ENCODE measurements at places on chromosomes 6 and 20.

DNA sequence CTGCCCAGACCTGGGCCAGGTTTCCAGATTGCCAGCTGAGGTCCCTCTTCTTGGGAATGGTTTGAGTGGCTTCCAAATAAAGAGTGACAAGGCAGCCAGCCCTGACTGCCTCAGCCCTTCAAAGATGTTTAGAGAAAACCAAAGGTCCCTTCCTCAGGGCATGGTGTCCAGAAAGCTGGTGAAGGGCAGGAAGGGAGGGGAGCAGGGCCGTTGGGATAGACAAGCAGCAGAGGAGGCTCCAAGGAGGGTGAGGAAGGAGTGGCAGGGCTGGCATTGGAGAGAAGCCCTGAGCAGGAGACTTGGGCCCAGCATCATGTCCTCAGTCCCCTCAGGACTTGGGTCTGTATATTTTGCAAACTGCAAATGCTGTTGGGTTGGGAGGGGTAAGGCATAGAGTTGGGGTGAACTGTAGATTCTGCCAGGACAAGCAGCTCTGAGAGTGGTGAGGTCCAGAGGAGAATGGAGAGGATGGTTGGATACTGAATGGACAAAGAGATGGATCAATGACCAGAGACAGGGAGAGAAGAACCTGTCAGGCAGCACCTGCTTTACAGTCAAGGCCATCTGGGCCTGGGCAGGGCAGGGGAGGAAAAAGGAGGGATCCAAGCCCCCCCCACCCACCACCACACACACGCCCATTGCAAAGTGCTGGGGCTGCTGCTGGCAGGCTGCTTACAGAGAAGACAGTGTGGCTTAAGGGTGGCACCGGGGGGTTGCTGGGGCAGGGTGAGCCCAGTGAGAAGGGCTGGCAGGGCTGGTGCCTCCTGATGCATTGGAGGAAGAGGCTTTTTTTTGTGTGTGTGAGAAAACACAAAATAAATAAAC is 5.5 kb upstream of the DSN1 start:
- no peak for DNase-seq

GRCh38 chr6:20198775-20199174 is 13.5 kb downstream of the MBOAT1 start:
- no peak for DNase-seq

DNA sequence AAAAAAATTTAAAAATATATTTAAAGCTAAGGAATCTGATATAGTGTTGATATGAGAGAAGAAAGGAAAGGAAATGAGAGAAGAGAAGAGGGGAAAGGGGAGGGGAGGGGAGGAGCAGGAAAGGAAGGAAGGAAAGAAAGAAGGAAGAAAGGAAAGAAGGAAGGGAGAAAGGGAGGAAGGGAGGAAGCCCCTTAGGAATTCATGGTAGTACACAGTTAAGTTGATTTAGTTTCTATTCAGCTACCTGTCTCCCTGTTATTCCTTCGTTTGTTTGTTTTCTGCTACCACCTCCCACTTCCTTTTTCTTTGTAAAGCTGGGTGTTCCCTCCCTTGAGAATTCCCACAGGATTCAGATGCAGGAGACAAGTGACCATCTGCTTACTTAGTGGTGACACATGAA is 1025.4 kb upstream of the FLRT3 start:
- no peak for DNase-seq

DNA sequence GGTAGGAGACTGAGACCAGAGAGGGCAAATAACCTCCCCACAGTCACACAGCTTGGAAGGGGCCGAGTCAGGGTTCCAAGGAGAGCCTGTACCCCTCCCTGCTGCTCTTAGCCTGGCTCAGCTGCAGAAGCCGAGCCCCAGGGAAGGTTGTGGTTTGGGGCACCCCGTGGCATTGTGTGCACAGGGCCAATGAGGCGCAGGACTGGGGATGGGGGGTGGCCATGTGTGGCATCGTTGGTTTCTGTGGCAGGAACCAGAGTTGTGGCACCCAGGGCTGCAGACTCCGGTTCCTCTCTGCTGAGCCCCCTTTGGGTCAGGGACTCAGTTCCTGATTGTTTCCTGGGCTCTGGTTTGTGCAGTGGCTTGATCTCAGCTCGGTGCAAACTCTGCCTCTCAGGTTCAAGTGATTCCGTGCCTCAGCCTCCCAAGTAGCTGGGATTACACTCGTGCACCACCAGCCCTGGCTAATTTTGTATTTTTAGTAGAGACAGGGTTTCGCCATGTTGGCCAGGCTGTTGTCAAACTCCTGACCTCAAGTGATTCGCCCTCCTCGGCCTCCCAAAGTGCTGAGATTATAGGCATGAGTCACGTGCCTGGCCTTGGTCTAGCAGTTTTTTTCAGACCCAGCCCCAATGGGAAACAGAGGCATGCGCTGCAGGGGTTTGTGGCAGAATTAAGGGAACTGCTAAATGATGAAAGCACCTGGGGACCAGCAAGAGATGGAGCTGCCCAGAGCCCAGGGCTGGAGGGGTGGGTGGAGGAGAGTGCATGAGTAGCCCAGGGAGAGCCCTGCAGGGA is 221.0 kb upstream of the SULF2 start:
- DNase-seq, result no peak

- DNase-seq, result no peak
Measured at GRCh38 chr20:37251825-37252477, 9.7 kb downstream of the GHRH start.

- DNase-seq, result no peak
Measured at GRCh38 chr20:45993197-45993951, 15.3 kb upstream of the MMP9 start.

DNA sequence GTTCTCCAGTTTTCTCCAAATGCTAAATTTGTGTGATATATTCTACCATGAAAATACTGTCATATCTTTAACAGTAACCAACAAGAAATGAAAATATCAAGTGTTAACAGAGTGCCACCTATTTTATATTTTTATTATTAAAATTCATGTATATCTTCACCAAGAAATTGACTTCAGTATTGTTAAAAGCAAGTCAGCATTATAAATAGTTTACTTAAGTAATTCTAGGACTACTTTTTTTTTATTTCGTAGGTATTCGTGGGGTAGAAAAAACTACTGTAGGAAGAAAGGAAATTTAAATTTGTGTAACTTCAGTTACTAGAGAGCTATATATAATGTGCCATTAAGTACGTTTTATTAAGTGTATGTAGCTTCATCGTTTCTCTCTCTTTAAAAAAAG is 6.3 kb upstream of the MAN1A1 start:
- no peak for DNase-seq

- DNase-seq, result no peak
Measured at GRCh38 chr6:73302339-73302738, 39.3 kb upstream of the KHDC1 start.

GRCh38 chr20:10842116-10842515 is 168.3 kb upstream of the JAG1 start:
- DNase-seq, result no peak

- DNase-seq, result no peak
Measured at GRCh38 chr20:24768713-24769601, 180.1 kb upstream of the CST7 start.

DNA sequence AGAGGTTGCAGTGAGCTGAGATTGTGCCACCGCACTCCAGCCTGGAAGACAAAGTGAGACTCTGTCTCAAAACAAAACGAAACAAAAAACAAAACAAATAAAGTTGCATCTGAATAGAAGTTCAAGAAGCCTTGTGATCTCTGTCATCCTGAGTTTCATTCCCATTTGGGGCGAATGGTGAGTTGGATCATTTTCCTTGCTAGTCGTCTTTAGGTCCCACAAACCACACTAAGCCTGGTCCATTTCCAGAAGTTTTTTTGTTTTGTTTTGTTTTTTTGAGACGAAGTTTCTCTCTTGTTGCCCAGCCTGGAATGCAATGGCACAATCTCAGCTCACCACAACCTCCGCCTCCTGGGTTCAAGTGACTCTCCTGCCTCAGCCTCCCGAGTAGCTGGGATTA is 33.8 kb downstream of the ZNF217 start:
- no peak for DNase-seq

DNA sequence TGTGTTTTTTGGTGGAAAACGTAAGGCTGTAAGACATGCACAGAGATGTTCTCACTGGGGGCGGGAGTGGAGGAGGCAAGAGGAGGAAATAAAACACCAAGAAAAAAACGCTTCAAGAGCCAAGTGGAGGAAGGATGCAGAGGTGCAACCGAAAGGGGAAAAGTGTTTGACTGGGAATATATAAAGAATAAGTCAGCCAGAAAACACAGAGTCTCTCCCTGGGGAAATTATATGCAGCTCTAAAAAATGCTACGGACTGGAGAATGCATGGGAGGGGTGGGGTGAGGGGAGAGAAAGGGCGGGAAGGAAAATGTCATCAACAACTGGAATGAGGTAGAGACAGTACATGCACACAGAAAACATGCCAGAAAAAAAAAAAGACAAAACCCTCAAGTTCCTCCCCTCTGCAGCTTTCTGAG is 133.5 kb downstream of the SCML4 start:
- no peak for DNase-seq

DNA sequence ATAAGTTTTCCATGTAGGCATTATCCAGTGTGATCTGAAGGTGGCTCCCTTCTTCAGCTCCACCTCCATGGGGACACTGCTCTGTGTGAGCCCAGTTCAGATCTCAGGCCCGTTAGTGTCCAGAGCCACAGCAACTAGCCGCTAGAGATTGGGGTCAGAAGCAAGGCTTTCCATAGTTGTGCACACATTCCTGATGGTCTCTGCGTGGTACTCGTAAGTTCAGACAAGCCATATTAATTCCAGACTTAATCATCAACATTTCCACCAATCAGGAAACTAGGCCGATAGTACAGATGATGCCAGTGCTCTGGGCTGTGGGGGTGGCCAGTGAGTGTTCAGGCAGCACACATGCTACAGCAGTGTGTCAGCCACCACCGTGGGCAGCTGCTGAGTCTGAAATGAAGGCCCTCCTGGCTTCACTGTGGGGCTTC is 17.5 kb upstream of the SYNCRIP start:
- DNase-seq, result no peak

DNA sequence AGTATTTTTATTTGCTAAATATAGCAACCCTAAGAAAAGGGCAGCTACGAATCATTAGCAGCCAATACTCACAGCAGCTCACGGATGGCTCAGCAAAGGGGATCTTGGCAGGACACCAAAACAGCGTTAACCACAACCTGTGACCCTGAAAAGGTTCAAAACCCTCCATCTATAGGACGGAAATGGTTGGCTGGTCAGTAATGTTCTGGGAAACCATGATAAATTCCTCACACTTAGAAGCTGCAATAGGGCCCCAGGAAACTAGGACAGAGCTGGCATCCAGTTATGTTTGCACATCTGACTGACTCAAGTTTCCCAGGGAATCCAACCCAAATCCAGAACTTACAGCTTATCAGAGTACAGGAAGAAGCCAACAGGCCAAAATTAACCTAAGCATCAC is 30.9 kb upstream of the PTPRT start:
- no peak for DNase-seq

DNA sequence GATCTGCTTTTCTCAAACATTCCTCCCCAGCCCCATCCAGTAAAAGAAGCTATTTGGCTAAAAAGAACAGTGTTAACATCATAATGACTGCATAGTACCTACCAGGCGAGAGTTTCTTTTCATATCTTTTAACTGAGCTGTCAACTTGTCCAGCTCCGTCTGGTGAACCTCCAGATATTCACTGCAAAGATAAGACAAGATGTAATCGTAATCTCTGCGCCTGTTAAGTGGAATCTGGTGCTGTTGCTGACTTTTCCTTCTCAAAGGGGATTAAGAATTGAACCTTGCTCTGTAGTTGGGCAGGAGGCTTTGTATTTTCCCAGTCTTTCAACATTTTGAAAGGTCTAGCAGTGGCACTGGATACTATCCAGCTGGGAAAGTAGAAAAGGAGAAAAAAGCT is 63.0 kb downstream of the RIPOR2 start:
- no peak for DNase-seq

DNA sequence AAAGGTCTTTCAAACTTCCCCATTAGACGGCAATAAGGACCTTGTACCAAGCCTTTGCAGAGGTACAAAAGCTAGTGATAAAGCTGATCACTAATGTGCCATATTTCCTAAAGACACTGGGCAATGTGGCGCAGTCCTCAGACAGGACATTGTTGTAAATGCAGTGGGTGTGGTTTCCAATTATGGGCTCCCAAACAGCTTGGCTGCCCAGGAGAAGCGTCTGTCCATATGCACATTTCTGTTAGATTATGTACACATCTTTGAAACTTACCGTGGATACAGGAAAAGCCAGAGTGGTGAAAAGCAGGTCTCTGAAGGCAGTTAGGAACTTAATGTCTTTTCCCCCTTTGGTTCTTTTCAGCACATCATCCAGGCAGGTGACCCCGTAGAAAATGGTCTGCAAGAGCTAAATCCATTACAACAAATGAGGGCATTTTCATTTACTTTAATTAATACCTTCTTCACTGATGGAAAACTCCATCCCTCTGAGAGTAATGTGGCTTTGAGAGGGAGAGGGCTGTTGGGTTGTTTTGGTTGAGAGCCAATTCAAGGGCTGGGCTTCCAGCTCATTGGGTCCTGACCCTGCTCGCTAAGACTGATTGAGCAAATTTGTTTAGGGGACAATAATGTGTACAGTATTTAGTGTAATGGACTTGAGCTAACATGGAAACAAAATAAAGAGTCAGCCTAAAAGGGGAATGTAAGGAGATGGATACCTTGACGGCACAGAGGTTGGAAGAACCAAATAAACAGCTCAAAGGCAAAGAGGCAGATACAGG is 10.4 kb downstream of the ADTRP start:
- no peak for DNase-seq

DNA sequence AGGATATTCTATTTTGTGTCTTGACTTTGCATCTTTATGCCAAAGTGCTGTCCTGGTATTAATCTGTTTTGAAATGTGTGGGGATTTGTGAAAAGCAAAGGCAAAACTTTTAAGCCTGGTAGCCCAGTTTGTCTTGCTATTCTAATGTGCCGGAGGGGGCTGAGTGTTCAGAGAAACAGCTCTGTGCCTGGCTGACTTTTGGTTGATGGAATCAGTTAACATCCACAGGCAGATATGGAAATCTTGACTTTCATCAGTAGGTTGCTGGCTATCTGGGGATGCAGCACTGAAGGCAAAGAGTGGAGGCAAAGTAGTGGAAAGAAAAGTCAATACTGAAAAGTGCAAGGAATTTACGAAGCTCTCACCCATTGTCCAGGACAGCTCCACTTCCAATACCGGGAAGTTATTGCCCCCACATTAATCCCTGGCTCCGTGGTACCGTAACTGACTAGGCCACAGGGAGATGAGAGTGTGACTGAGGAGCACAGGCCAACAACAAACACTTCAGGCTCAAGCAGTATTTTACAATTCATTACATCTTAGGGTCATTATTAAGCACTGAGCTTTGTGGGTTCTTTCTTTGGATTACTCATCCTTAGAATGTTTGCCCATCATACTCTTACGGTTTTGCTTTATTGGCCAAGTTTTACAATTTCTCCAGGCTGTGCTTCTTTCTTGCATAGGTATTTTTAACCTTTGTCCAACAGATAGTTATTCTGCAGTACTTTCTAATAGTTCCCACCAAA is 164.6 kb downstream of the MTFR2 start:
- no peak for DNase-seq

GRCh38 chr6:132257561-132257960 is 143.7 kb downstream of the MOXD1 start:
- no peak for DNase-seq
